Cortex of kidney (tissue), 1 donor: ENCODE measurements at places on chromosomes 5 and 9.

- DNase-seq, result no peak
Measured at GRCh38 chr9:98418578-98419259, 163.3 kb upstream of the TBC1D2 start.

DNA sequence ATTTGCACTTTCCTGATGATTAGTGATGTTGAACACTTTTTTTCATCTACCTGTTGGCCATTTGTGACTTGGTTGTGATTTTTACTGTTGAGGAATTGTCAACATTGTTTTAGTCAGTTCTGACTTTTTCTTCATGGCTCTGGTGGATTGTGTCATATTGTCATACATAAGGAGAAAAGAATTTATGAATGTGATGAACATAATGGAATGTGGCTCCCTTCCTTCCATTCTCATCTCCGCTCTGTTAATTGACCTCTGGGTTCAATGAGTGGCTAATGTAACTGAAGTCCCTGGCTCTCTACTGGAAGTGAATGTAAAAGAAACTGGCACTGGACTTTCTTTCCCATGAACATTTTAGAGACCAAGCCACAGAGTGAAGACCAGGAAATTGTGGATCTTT lies 49.2 kb downstream of the KIAA1958 start:
- no peak for DNase-seq

DNA sequence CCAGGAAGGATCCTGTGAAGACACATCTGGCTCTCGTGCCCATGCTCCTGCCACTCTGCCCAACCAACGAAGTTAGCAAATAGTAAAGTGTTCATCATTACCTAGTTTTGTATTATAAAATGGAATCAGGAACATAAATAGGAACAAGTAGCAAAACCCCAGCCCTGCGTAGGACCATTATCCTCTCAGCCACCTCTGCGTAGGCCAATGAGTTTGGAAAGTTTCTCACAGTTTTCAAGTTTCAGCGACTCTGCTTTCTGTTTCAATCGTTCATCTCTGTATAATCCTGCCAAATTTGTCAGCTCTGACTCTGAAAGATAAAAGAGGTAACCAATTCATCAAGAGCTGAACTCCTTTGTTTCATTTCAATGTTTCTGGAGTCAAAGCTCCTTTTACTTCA lies 10.1 kb upstream of the SPATA24 start:
- DNase-seq, result no peak

DNA sequence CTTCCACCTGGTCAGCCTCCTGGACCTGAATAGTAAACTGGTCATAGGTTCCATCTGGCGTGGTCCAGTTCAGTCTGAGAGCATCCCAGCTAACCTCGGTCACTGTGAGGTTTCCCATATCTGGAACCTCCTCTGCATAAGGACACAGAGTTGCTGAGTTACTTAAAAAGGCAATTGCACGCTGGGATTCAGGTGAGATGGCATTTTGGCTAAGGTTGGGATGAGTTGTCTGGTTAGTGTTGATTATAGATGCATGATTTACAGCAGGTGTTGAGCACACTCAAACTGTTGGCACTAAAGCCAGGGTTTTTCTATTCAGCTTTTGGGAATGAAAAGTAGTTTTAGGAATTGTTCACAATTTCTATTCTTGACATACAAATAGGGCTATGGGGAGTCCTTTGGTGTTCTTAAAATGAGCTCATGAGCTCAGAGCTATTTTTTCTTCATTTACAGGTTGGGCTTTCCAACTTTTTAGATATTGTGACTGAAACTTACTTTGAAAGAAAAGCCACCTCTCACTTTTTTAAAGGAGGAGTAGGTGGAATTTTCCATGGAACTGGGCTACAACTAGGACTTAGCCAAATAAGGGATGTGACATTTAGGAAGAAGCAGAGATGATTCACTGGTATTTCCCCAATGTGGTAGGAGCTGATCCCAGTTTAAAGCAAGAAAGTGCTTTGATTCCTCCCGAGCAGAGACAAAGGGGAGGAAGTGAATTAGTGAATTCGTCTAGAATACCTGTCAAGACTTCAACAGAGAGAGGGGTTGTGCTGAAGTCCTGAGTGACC lies 54.7 kb downstream of the TNC start:
- DNase-seq, result no peak

DNA sequence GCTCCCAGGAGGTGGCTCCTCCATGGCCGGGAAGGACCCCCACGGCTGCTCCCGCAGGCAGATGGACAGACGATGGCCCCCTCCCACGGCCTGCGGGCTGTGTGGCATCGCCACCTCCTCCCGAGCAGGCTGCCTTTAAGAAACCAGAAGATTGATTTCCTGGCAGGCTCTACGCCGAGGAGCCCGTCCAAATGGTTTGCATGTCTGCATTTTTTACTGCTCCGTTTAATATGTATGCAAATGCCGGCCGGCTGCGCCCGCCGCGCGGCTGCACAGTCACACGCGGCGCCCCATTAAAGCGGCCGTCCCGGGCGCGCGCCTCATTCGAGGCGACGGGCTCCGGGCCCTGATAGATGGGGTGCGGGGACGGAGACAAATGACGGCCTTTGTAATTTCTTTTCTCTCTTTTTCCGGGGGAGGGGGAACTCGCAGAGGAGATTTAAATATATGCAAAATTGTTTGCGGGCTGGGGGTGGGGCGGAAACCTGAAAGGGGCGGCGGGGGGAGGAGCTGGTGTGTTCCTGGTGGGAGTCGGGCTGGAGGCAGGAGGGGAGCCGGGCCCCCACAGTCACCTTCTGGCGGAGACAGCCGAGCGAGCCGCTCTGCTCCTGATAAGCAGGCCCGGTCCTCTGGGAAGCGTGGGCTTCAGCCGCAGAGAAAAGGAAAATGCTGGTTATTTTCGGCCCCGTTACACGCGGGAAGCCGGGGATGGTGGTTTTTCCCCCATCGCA lies 158.7 kb upstream of the IER5L start:
- no peak for DNase-seq

DNA sequence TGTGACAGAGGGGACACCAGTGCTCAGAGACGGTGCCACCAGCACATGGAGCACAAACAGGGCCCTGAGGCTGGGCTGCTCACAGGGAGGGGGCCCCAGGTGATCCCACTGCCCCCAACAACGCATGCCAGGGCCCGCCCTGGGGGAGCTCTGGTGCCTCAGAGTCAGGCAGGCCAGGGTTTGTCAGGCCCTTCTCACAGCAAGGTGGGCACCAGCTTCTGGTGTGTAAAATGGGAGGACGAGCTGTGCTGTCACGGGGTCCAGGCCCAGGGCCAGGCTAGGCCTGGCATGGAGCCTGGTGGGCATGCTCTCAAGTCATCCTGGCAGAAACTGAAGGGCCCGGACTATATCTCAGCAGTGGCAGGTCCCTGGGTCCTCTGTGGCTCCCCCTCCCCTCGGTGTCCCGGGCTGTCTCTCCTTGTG lies 34.5 kb downstream of the PRRT1B start:
- DNase-seq, result no peak
